ENCODE measurements at places on chromosomes 1 and 21.
A peak's percentile ranks its signal among the peaks of the same experiment; 100 is the strongest.

GRCh38 chr1:9651565-9652378, at the start of gene PIK3CD:
Gene PIK3CD (plus strand): TSS chr1:9651731. CDS start chr1:9710456, 58,725 bp downstream.
- no peak for DNase-seq

- peak; percentile 65 for DNase-seq
These were observed 5.7 kb downstream of the LRRC71 start for GRCh38 chr1:156926175-156926574.

DNA sequence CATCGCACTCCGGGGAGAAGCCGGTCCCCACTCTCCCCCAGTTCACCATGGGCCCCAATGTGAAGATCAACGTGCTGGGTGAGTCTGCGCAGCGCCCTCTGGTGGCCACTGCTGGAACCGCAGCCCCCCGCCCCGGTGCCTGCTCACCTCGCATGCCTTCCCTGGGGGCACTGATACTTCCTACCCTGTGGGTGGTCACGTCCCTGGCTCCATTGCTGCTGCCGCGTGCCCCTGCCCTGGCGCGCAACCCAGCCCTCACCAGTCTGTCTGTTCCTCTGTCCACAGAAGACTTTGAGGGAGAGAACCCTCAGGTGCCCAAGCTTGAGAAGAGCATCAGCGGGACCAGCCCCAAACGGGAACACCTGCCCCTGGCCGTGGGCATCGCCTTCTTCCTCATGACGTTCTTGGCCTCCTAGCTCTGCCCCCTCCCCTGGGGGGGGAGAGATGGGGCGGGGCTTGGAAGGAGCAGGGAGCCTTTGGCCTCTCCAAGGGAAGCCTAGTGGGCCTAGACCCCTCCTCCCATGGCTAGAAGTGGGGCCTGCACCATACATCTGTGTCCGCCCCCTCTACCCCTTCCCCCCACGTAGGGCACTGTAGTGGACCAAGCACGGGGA, 7.6 kb downstream of the EFNA3 start:
- peak; percentile 77 for DNase-seq

DNA sequence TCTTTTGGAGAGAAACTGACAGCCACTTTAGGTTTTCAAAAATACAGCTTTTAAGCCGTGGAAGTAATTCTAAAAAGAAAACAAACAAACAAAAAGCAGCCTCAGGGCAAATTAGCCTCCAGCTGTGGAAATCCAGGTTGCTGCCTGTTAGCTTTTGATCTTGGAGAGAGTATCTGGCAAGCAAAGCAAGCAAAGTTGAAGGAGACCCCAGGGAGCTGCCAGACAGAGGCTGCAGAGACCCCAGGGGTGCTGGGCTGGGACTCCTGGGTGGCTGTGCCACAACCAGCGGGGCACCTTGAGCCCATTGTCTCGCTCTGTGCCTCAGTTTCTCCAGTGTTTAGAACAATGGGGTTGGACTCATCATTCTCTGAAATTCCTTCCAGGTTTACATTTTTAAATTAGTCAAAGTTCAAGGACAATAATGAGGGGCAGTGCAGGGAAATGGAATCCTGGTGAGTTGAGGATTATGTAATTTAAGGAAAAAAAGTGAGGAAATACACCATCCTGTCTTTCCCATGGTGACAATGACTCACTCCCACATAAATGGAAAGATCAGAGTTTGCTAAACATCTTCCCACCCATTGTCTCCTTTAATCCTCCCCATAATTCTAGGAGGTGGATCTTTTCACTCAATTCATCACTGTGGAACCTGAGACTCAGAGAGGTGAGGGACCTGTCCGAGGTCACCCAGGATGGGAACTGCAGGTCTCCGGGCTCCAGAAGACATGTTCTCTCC, 480.5 kb downstream of the MATN1 start:
- no peak for DNase-seq

DNA sequence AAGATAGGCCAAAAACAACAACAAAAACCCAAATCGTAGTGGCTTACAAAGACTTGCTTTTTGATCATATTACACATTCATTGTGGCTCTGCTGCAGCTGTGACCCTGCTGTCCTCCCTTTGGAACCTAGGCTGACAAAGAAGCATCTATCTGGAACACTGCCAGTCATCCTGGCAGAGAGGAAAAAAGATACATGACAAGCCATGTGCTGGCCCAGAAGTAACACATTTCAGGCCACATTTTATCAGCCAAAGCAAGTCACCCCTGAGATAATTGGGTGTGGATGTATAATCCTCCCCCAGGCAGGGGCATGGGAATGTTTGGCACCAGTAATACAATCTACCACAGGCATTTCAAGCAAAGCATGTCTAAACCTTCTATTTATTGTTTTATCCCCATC, 37.2 kb upstream of the AGO1 start:
- no peak for DNase-seq

GRCh38 chr1:65165269-65165993, 17.4 kb downstream of the AK4 start:
- no peak for DNase-seq

DNA sequence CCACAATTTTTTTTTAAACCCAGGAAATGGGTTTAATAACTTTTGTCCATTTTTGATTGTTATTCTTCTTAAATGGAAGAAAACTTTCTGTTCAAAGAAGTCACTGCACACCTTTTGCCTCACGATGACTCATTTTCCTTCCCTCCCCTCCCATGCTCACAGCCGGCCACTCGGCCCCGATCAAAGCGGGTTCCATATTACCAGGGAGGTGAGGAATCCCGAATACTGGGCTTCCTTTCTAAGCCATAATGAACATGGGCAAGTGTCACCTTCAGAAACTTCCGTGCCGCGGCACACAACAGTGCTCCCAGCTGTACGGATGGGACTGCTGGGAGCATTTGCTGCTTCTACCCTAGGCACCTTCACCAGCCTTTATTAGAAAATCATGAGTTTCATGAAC, 121.4 kb downstream of the HLCS start:
- no peak for DNase-seq

GRCh38 chr1:31010086-31010989, 55.2 kb downstream of the PUM1 start:
- peak; percentile 42 for DNase-seq

GRCh38 chr1:207997486-207998268, 86.8 kb upstream of the CD34 start:
- DNase-seq: peak; percentile 19

GRCh38 chr1:154843636-154844296, 26.3 kb downstream of the KCNN3 start:
- no peak for DNase-seq

DNA sequence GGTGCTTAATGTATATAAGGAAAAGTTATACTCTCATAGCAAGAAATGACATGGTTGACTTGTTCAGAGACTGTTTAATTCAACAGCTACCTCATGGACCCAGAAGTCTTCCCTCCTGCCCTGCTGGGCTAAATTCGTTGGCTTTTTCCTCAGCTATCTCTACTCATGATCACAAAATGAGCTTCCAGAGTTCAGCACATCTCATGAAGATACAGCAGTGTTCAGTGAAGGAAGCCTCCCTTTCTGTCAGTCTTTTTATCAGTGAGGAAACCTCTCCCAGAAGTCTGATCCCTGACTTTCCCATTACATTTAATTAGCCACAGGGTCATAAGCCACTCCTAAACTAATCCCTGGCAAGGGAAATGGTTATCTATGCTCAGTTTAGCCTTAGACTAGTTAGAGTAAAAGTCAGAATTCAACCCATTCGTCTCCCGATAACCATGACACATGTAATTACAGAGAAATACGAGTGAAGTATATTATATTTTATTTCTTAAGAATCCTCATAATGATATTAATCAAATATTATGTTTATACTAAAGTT, 97.5 kb downstream of the DENND1B start:
- DNase-seq: no peak

- DNase-seq: no peak
These were observed 462.6 kb upstream of the RUNX1 start for GRCh38 chr21:35511696-35512162.

DNA sequence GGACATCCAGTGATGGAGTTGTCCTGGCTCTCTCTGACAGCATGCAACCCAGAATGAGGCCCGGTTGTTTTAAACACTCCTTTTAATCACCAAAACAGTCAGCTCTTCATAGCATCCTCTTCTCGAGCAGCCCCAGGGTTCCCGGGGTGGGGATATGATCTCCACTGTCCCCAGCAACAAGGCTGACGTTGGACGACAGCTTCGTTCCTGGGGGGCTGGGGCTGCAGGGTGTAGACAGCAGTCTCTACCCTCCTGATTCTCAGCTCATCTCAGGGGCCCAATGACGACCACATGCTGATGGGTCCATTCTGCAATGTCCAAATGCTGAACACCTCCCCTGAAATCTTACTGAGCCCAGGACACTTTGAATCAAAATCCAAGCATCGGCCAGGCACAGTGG, 27.0 kb downstream of the TRIM11 start:
- no peak for DNase-seq

GRCh38 chr1:8367571-8368194, 49.8 kb downstream of the SLC45A1 start:
- no peak for DNase-seq

GRCh38 chr21:20443558-20444155, 554.6 kb upstream of the NCAM2 start:
- no peak for DNase-seq

DNA sequence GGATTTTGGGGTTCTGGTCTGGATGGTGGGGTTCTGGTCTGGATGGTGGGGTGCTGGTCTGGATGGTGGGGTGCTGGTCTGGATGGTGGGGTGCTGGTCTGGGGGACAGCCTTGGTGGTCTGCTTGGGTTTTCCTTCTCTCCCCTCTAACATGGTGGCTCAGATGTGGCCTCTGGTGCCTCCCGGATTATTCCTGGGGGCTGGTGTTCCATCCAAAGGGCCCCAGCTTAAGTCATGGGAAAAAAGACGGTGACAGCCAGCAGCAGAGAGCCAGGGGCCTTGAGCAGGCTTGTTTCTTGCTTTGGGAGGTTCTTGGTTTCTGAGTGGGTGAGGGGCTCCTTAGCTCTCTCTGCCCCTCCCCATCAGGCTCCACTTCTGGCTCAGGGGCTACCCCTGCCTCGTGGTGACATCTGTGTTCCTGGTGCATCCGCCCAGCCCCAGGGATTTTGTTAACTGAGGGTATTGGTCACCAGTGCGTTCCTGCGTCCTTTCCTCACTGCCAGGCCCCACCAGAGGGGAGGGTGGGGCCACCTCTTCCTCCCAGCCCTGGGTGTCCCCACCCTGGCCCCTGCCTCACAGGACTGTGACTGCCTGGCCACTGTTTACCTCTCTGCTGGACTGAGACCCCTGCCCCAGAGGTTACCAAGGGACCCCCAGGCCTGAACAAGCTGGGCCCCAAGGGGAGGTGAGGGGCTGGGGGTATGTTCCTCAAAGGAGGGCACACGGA, 43.2 kb upstream of the ACTRT2 start:
- no peak for DNase-seq

Measured in stimulated activated CD4-positive, alpha-beta T cell treated with anti-CD3 and anti-CD28 coated beads, Interleukin-12 subunit alpha, Interleukin-12 subunit beta, amount 100 ng/mL, for 48 hours (primary cell).